ENCODE measurements at places on chromosomes 3 and 15. TPM values are rescaled to one million over a fixed set of nuclear protein-coding genes. Genes with fewer than 3 reads are reported as not detected.

Gene GOLGA8T
- total RNA-seq: not detected

Gene PAQR5
- 3.3 TPM for total RNA-seq

Gene RMDN3
- 17.0 TPM for total RNA-seq

Gene TMPRSS7
- total RNA-seq: not detected

Gene ZNF662
- total RNA-seq: 0.29 TPM

Gene GATM
- total RNA-seq: 0.68 TPM

DNA sequence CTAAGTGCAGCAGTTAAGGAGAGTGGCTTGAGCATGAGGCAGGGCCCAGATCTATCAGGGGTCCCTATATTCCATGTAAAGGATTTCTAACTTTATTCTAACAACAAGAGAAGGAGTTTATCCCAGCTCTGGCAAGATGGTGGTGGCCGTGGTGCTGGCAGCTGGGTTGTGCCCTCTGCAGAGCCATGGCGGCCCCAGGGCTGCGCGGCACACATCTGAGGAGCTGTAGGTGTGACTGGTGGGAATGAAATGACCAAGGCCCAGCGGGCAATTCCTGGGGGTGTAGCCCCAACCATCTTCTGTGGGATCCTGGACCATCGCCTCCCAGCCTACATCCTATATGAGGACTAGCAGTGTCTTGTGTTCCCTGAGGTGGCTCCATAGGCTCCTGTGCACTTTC lies 263.5 kb downstream of the CNTN4 start:
- no peak for DNase-seq

DNA sequence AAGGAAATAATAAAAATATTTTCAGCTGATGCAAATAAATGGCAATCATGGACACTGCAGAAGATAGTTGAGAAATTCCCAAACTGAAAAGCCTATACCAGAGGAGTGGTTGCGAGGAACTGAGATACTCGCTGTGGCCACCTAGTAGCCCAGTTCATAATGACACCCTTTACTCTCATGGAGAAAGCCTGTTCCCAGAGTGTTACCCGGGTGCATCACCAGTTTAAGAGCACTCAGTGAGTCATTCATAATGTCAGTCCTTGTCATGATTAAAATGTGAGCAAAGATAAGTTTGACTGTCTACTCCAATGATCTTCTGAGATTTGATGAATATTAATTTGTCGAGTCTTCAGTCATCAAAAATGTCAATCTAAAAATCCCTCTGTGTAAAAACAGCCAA lies 138.4 kb upstream of the LRRC3B start:
- DNase-seq: no peak

GRCh38 chr3:23553353-23553752 lies 252.4 kb upstream of the UBE2E1 start:
- DNase-seq: no peak

- no peak for DNase-seq
Measured at GRCh38 chr3:172973799-172974198, 167.2 kb downstream of the SPATA16 start.

DNA sequence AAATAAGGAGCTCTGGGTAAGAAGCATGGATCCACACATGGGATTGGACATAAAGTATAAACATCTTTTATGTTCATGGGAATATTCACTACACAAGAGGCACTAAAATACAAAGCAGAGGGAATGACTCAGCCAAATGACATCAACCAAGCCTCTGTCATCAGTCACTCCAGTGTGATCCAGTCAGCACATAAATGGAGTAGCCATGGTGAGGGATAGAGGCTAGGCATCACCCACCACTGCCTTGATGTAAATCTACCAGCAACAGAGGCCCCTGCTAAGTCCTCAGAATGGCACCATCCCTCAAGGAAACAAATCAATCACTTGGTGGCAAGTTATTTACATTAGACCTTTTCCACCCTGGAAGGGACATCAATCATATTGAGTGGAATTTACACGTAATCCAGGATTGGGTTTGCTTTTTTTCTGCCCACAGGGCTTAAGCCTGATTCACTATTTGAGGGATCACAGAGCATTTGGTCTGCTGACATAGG lies 27.2 kb downstream of the VEPH1 start:
- DNase-seq: peak; percentile 69

DNA sequence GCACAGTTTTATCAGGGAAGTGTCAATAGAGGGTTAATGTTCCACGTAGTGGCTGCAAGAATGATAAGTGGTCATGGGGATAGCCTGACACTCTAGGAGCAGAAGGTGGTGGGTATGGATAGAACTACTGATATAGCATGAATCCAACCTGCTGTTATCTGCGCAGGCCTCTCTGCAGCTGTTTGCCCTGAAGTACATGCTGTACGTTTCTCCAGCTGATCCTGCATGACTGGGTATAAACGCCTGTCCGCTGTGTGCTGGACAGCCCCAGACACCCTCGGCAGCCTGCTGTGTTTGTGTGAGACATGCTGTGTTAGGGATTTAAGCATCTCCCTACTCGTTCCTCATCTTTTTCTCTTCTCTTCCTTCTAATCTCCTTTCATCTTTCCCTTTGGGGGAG lies 87.1 kb downstream of the LPP start:
- no peak for DNase-seq

DNA sequence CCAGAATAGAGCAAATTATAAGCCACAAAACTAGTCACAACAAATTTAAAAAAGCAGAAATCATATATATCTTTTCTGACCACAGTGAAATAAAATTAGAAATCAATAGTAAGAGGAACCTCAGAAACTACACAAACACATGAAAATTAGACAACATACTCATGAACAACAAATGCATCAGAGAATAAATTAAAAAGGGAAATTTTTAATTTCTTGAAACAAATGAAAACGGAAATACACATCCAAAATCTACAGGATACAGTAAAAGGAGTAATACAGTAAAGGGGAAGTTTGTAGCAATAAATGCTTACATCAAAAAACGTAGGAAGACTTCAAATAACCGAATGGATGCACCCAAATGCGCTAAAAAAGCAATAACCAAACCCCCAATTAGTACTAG lies 19.2 kb downstream of the NME9 start:
- DNase-seq: no peak

DNA sequence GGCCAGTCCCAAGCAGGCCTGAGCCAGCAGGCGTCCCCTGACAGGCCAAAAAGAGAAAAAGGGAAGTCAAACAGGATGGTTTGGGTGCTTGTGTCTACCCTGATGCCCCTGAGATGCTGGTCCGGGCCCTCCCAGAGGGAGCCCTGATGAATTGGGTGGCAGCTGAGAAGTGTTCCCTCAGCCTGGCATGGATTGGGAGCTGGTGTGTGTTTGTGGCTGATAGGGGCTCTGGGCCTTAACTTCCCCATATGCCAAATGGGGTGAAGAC lies 1.4 kb downstream of the FBLN2 start:
- DNase-seq: no peak

GRCh38 chr3:171960159-171960558 lies 79.2 kb upstream of the FNDC3B start:
- no peak for DNase-seq

GRCh38 chr3:56887402-56888025 lies 85.8 kb upstream of the ARHGEF3 start:
- DNase-seq: no peak

GRCh38 chr3:137294839-137295238 lies 337.1 kb downstream of the IL20RB start:
- DNase-seq: no peak

DNA sequence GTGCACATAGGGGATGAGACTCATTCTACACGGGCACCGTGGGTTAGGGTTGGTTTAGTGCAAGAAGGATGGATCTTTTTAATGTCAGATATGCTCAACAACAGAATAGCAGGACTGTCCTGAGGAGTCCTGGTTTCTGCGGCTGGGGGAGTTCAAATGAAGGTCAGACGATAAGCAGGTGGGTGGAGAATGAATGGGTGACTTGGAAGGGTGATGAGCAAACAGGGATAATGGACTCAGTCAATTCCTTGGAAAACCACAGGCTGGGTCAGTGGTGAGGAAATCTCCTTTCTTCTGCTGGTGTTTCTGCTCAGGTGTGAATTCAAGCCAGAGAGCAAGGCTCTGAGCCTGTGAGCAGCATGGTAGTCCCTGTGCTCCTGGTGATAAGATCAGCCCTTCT lies 59.9 kb downstream of the MESD start:
- peak; percentile 56 for DNase-seq

GRCh38 chr3:101851072-101851770 lies 1.9 kb downstream of the NFKBIZ start:
- DNase-seq: no peak

GRCh38 chr3:127483005-127483641 lies 107.4 kb downstream of the TPRA1 start:
- no peak for DNase-seq

DNA sequence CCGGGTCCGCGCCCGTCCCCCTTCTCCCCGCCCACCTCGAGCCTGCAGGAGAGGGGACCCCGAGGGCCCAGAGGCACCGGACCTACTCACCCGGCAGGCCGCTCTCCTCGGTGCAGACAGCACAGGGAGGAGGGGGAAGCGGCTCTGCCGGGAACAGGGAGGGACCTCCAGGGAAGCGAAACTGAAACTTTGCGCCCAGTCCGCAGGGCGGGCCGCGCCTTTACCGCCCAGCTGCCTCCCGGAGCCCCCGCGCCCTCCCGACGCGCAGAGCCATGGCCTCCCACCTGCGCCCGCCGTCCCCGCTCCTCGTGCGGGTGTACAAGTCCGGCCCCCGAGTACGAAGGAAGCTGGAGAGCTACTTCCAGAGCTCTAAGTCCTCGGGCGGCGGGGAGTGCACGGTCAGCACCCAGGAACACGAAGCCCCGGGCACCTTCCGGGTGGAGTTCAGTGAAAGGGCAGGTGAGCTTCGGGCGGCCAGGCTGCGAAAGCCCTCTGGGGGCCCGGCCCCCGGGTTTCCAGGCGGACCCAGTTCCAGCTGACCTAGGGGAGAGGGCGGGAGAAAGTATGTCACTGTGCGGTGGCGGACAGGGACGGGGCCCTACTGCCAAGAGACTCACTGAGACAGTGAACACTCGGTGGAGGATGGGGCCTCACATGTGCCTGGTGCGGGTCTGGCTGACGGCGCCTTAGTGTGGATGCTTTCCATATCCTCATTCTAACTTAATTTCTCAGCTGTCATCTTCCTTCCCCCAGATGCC lies at the start of the genes DTX3L and PARP9:
DTX3L (plus strand) TSS at position 184 of the 758 bp plus-strand sequence; CDS start at position 273, 89 bp downstream.
PARP9 (minus strand) TSS at position 146 of the 758 bp plus-strand sequence. CDS start 4,680 bp downstream, outside the sequence.
- peak; percentile 85 for DNase-seq

DNA sequence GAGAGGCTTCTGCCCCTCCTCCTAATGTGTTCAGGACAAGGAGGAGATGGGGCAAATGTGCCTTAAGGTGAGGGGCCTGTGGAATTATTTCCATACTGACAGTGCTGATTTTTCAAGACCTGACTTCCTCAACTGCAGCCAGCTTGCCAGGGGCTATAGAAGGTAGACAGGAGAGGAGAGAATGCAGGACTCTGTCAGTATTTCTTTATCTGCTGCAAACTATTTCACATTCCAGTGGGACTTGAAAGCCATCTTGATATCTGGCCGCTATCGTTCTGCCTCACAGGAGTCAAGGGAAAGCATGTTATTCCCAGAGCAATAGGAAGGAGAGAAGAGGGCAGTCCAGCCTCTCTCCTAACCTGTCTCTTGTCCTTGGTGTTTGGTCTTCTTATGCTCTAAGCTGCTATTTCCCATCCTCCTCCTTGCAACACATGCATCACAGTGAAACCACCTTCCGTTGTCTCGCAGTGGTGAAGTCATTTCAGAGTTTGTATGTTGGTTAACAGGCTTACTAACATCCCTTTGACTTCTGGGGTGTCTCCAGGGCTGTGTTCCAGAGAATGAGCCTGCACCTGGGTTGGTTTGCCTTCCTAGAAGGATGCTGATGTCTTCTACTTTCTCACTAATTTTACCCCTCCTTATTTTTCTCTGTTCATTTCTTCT lies 95.1 kb upstream of the MRPS22 start:
- no peak for DNase-seq

GRCh38 chr3:45225465-45226205 lies 452 bp downstream of the TMEM158 start:
- peak; percentile 46 for DNase-seq

DNA sequence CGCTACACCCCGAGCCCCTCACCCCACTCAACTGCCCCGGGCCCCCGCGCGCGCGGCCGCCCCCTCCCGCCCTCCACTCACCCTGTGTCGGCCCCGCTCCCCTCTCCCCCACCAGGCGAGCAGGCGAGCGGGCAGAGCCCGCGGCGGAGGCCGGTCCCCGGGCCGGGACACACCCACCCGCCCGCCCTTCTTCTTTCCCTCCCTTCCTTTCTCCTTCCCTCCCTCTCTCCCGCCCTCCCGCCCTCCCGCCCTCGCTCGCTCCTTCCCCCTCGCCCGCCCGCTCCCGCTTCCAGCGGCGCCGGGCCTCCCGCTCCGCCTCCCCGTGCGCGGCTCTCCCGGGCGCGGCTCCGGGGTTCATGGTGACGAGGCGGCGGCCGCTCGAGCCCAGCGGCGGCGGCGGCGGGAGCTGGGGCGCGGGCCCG lies at the start of gene CTDSPL:
CTDSPL (plus strand) TSS at position 261 of the 422 bp plus-strand sequence. CDS start 320 bp downstream, outside the sequence.
- DNase-seq: peak; percentile 68

- peak; percentile 60 for DNase-seq
Measured at GRCh38 chr3:56796202-56796601, 5.5 kb downstream of the ARHGEF3 start.

DNA sequence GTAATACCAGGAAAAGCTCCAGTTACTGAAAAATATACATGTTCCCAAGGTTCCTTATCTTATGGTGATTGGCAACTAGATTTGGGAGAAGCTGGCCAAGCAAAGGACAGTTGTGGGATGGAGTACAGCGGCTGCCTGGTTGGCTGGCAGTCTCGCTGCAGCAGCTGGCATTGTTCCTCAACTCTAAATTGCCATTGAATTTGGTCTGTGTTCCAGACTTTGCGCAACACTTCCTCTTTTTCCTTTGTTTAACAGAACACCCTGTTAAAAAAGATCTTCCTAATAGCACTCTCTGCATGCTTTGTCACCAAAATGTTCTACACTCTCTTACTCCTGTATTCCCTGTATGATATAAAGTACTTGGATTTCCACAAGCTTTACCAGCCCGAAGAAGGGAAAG lies 420.6 kb upstream of the RBMS3 start:
- no peak for DNase-seq

DNA sequence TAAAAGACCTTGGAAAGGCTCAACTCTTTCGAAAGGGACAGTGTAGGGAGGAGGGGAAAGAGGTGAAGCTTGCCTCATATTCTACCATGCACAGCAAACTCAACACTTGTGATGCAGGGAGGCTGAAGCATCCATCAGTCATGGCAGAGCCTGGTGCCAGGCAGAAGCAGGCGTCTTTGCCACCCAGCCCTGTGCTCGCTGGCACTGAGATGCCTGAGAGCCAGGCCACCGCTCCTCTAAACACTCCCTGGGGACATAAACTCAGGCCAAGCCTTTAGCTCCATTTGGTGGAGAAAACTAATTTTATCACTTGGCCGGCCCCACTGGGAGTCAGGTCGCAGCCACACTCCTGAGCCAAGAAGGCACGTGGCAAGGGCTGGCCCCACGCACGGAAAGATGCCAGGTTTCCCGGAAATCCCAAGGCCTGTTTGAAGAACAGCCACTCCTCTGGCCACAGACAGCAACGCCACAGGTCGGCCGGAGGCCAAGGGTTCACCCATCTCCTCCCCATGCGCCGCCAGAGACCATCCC lies 30.7 kb downstream of the XXYLT1 start:
- DNase-seq: no peak

Data from RPMI7951 (cell line).